ENCODE measurements at places on chromosomes 16 and 17.

DNA sequence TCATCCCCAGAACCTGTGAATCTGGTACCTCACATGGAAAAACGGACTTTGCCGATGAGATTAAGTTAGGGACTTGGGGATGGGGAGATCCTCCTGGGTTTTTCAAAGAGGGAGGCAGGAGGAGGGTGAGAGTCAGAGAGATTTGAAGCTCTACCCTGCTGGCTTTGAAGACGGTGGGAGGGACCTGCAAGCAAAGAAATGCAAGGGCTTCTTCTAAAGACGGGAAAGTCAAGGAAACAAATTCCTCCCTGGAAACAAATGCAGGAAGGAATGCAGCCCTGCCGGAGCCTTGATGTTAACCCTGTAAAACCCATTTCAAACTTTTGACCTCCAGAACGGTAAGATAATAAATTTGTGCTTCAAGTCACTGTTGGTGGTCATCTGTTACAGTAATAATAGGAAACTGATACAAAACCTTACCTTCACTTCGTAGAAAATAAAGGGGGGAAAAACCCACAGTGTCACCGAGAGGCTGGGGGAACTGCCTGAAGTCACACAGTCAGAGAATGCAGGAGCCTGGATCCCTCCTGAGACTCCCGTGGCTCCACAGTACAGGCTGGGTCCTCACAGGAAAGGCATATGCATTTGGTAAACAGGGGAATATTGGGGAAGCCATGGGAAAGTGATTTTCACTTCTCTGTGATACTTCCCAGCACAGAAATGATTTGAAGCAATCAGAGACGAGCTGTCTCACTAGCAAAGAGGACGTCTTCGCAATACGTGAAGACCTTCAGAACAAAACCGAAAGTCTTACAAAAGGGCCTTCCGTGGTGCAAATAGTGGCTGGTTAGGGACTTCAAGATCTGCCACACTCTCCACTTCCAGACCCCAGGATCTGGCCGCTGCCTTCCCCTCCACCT is 58.9 kb upstream of the CLEC3A start:
- DNase-seq, result no peak

DNA sequence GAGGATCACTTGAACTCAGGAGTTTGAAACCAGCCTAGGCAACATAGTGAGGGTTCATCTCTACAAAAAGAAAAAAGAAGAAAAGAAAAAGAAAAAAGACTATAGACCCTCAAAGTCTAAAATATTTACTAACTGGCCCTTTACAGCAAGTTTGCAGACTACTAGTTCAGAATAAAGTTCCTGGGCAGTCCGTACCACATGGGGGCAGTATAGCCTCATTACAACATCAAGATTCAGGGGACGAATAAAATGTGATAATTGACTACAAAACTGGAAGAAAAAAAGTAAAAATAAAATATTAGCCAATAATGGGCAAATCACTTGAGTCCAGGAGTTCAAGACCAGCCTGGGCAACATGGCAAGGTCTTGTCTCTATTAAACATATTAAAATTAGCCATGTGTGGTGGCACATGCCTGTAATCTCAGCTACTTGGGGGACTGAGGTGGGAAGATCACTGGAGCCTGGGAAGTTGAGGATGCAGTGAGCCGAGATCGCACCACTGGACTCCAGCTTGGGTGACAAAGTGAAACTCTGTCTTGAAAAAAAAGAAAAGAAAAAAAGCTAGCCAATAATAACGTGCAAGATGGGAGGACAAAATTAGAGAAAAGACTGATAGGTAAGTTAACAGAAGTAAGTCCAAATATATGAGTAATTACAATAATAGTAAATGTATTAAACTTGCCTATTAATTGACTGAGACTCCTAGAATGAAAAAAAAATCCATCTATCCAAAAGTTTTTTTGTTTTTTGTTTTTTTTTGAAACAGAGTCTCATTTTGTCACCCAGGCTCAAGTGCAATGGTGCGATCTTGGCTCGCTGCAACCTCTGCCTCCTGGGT is 129.4 kb upstream of the SEC14L1 start:
- no peak for DNase-seq

- DNase-seq, result no peak
These were observed 10.0 kb upstream of the RPL13 start for GRCh38 chr16:89550421-89551007.

DNA sequence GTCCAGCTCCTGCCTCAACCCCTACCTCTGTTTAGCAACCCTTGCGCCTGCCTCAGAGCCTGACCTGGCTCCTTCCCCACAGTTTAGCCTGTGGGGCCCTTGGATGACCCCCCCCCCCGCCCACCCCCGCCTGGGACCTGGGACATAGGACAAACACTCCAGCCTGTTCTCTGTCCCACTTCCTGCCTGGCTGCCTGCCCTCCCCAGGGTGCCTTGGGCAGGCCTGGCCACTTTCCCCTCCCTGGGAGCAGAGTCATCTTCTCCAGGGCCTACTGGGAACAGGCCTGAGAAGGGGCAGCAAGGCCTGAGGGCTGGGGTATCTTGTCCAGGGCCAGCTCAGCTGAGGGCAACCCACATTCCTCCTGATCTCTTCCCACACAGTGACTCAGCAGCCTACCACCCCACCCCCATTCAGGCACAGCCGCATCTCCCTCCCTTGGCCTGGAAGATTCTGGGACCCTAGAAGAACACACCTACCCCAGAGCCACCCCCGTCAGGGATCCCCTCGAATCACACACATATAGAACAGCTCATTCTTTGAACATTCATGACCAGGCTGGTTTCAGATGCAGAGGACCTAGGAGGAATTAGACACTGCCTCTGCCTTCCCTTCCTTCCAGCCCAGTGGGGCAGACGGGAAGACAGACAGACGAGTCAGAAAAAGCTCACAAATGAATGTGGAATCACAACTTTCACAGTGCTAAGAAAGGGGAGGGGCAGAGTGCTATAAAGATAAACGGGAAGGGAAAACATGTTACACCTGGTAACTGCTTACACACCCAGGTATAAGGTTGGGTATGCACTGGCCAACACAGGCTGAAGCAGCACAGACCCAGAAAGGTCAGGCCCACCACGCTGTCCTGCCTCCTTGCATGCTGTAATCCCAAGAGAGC is 6.0 kb downstream of the FHOD1 start:
- DNase-seq, result no peak

- no peak for DNase-seq
These were observed 410.3 kb downstream of the CDH13 start for GRCh38 chr16:83037102-83037501.

GRCh38 chr16:56382901-56383355 is 42.4 kb downstream of the AMFR start:
- DNase-seq, result no peak

DNA sequence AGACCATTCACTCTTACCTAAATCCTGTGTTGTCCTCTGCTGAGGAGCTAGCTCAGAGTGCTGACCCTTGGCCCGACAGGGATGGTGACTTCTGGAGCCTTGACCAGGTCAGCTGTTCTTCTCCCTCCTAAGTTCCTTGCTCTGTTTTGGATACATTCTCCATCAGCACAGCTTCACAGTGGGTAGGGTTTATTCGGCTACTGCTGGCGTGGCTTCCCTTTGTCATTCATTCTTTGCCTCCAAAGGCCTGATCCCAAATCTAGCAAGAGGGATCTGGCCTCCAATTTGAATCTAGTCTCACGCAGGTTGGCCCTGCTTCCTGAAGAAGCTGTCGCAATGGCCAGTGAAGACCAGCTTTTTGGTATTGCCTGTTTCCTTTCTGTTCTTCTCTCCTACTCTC is 116.6 kb downstream of the SHISA9 start:
- DNase-seq, result no peak

- no peak for DNase-seq
These were observed 11.3 kb downstream of the FKBP10 start for GRCh38 chr17:41824086-41824485.

- DNase-seq, result no peak
These were observed 22.5 kb upstream of the SLC7A5 start for GRCh38 chr16:87891764-87892163.

GRCh38 chr16:65572156-65572555 is 450.3 kb upstream of the CDH11 start:
- DNase-seq, result no peak

GRCh38 chr16:11833951-11834695 is 17.2 kb downstream of the RSL1D1 start:
- no peak for DNase-seq
